ENCODE measurements at places on chromosomes 1 and 21.
A peak's percentile ranks its signal among the peaks of the same experiment; 100 is the strongest.

DNA sequence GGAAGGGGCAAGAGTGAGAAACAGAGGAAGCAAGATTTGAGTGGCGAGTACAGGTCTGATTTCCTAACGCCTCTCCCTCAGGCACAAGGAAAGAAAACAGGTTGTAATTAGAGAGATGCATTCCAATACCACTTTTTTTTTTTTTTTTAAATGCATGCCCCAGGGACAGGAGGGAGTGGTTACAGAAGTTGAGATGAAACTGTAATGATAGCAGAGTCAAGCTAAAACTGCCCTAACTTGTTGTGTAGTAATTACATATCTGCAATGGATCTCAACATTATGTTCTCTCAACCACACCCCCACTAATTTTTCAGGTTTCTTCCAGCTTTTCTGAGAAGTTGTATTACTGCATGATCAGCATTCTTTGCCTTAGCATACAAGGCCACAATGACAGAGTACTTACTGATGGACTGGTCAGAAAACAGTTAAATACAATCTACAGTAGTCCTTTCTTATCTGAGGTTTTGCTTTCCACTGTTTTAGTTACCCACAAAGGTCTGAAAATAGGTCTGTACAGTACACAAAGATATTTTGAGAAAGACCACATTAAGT, 5.5 kb downstream of the ETV3 start:
- no peak for DNase-seq

DNA sequence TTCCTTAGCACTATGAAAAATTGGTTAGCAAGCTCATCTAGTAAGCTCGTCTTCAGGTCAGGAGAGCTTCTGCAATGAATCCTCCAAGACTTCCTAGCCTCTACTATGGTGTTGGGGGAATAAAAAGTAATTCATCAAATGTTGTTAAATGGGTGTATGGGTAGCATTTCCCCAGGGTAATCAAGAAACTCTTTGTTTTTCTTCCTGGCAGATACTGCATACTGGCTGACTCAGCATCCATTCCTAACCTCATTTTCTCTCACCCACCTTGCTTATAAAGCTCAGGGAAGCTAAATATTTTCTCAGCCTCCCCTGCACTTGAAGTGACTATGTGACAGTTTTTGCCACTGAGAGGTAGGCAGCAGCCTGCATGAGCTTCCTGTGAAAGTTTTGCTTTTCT, 83.4 kb downstream of the MAB21L3 start:
- DNase-seq: no peak

- DNase-seq: no peak
Observed at GRCh38 chr21:28345934-28346333, 646.7 kb downstream of the LTN1 start.

DNA sequence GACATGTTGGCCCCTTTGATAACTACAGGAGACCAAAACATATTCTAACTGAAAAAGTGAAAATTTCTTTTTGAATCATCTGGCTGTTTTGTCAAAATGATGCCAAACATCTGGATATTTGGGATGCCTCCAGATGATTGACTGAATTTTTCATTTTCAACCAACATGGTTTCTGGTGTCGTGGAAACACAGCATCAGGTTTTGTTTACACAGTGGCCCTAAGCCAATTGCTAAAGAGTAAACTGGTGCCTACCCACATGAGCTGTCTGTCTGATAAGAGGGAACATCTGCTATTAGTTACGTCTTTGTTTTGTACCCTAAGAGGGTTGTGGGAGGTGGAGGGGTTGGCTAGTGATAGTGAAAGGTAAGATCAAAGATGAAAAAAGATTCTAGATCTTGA, 204.8 kb downstream of the KCNK2 start:
- no peak for DNase-seq

- no peak for DNase-seq
Observed at GRCh38 chr1:201116091-201116490, 3.9 kb upstream of the CACNA1S start.

DNA sequence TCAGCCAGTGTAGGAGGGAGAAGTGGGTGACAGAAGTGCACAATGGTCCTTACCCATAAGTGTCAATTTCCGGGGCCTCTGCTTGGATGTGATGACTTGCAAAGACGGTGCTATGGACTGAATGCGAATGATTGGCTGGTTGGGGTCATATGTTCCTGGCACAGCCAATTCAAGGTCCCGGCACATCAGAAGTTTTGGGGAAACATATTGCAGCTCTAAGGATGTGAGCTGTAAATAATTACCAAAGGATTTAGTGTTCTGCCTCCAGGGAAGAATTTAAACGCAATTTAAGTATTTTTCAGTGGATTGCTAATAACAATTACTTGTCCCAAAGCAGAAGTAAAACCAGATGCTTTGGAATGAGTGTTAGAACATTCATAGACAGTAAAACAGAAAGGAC, 26.9 kb upstream of the EXOSC10 start:
- no peak for DNase-seq

GRCh38 chr1:154403261-154403943, 1.7 kb upstream of the IL6R start:
- DNase-seq: peak; percentile 71

DNA sequence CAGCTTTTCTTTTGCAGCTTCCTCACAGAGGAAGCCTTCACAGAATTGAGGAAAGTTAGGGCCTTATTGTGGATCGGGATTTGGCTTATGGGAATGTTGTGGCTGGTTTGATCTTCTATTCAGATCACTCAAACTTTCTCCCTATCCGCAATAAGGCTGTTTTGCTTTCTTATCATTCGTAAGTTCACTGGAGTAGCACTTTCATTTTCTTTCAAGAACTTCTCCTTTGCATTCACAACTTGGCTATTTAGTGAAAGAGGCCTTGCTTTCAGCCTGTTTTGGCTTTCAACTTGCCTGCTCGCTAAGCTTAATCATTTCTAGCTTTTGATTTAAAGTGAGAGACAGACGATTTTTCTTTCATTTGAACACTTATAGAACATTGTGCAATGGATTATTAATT, 181.9 kb upstream of the B3GALT2 start:
- no peak for DNase-seq

DNA sequence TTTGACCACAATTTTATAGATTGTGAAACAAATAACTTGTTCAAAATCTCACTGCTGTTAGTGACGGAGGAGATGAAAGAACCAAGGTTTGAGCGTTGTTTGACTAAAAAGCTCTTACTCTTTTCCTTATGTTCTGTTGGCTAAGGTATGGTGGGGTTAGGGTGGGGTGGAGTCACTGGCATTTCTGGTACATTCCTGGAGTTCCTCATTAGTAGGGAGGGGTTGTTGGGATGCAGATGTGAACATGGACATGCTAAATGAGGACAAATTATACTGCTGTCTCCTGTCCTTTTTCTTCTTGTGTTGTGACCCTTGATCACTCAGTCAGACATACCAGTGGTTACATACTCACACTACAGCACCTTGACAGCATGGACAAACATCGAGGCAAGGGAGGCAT, 26.2 kb upstream of the CD1D start:
- DNase-seq: no peak

DNA sequence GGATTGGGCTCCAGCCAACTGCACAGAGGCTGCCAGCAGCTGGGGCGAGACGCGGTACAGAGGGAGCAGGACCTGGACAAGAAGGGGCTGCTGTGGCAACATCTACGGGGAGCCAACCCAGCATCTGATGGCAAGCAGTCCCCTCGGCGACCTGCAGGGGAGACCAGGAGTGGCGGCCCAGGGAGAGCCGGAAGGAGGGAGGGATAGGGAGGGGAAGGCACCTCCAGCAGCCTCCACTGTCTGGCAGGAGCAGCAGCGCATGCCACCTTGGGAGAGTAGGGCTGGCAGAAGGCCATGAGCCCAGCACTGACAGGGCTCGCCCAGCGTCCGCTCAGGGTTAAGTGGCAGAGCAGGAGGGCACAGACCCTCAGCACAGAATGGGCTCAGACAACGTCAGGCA, 17.3 kb downstream of the CHD5 start:
- no peak for DNase-seq

DNA sequence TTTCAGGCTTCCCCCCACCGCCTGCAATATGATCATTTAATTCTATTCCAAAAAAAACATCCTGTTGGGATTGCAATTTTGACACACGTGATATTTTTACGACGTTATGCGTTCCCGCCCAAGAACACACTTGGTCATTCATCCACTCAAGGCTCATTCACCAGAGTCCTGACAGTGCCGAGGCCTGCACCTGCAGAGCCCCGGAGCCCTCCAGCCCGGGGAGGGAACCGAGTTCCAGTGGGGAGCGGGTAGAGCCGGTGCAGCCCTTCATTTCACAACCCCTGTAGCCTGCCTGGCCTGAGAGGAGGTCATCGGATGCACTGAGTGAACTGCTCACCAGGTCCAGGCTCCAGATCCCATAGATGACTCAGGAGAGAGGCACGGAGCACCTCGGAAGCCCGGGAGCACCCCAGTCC, 156.0 kb upstream of the BACE2 start:
- DNase-seq: no peak

DNA sequence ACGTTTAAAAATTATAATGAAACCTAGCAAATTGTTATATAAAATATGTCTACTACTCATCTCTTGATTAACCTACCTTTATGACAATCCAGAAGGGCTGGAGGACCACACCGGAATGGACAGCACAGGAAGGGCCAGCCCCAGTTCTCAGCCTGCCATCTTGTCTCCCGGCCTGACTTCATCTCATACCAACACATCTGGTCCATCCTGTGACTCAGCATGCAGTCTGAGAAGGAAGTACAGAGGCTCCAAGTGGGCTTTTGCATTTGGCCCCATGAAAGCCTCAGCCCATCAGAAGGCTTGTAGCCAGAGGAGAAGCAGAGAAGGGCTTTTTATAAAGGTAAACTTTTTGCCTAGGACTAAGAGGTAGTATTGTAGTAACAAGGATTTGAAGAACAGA, 436.6 kb downstream of the MRPL39 start:
- DNase-seq: no peak

DNA sequence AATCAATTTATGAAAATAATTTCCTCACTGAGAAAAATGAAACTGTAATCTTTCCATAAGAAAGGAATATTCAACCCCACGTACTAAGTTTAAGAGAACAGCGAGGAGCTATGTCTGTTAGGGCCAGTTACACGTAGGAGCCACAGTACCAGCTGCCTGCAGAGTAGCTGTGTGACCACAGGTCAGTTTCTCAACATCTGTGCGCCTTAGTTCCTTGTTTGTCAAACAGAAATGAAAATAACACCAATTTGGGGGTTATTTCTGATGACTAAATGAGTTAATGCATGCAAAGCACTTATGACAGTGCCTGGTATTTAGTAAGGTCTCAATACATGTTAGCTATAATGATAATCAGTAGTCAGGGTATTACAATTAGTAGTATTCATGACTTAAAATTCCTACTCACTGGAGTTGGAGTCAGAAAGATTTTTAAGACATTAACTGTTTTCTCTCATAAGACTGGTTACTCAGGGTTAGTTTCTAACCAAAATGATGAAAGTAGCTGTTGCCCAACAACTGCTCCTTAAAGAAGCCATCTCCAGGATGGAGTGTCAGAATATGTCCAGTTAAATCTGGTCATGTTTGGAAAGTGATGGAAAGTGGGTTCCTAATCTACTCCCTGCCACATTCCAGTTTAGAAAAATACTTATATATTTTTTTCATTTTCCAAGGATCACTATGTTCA, 85.8 kb upstream of the ZNF648 start:
- no peak for DNase-seq

GRCh38 chr1:20307026-20307425, 16.4 kb downstream of the VWA5B1 start:
- DNase-seq: no peak

DNA sequence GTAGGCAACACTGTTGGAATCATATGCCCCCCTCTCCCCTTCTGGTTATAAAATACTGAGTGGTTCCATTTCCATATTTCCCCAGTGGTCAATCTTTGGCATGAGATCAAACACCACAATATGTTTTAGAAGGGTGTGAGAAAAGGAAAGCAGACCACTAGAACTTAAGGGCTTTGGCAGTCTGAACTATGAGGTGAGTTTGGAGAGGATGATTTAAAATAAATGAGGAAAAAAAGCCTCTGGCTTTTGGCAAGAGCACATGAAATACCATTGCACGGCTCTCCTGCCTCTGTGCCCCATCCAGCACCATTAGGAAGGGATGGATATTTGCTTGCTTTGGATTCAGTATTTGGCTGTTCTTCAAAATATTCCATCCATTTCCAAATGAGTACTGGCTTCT, 339.5 kb upstream of the C1orf87 start:
- DNase-seq: no peak

GRCh38 chr1:27489501-27489972, 430 bp downstream of the WASF2 start:
- DNase-seq: no peak

GRCh38 chr1:23763041-23763577, 15.1 kb upstream of the PITHD1 start:
- no peak for DNase-seq

- DNase-seq: no peak
Observed at GRCh38 chr1:43048601-43049011, 89.9 kb upstream of the SLC2A1 start.

GRCh38 chr1:10490286-10490970, 15.7 kb downstream of the PEX14 start:
- no peak for DNase-seq

DNA sequence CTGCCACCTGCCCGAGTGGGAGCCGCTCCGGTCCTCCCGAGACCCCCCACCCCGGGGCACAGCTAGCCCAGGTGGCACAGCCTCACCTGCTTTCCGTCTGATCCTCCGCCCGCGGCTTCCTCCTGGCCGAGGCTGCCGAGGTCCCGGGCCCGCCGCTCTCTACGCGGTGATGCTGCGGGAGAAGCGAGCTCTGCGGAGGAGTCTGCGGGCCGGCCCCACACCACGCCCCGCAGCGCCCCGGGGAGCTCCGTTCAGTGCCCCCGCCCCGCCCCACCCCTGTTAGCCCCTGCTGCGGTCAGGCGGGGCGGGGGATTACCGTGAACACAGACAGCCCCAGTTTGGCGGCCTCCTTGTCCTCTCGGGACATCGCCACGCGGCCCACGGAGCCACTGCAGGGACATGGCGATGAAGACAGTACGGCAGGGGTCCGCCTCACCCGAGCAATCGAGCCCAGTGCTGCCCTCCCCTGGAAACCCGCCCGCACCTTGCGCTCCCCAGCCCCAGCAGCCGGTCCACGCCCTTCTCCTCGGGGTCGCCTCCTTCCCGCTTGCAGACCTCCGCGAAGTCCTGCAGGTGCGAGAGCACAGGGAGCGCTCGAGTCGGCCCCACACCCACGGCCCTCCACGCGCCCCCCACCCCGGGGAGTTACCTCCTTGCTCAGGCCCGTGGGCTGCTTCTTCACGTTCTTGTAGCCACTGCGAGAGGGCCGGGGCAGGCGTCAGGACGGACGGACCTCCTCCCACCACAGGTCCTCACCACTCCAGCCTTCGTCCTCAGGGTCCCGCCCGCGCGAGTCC, 933 bp downstream of the C1orf35 start:
- DNase-seq: no peak

DNA sequence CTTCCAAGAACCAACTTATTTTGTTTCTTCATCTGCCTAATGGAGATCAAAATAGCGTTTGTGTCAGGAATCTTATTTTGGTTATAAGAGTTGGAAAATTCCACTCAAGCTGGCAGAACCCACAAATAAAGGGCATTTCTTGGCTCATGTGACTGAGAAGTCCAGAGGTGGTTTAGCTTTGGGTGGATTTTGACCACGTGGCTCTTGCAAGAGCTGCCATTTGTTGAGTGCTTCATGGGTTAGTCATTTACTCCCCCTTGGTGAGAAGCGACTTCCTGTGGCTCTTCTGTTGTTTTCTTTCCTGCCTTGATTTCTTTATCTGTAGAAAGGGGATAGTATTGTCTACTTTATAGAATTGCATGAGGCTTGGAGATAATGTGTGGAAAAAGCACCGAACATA, 9.5 kb upstream of the RNF186 start:
- DNase-seq: no peak

- DNase-seq: no peak
Observed at GRCh38 chr1:175865041-175865766, 121.8 kb upstream of the TNR start.
